T-helper 2 cell treated with Interferon-gamma antibody and Interleukin-4, amounts not matched to agents 100 ng/mL and 5 ng/mL, for 36 hours (primary cell): ENCODE measurements at places on chromosomes 3 and 15. TPM values are rescaled to one million over a fixed set of nuclear protein-coding genes. Genes with fewer than 3 reads are reported as not detected.

The DUOX2 gene
- total RNA-seq: not detected in 2 replicates

The POMGNT2 gene
- 4.0 TPM in 2 replicates for total RNA-seq

The LRTM1 gene
- not detected in 2 replicates for total RNA-seq

The SEC22A gene
- total RNA-seq: 14.9 and 18.0 TPM in 2 replicates

The CDC25A gene
- 30.7 and 30.8 TPM in 2 replicates for total RNA-seq

The RPUSD3 gene
- 50.4 and 54.1 TPM in 2 replicates for total RNA-seq

The DNAH12 gene
- total RNA-seq: 0.14 TPM in 1 of 2 replicates, not detected in the other

The SLC2A2 gene
- not detected in 2 replicates for total RNA-seq

The CLRN1 gene
- not detected in 2 replicates for total RNA-seq

The LTF gene
- not detected in 2 replicates for total RNA-seq

The SATB1 gene
- 258 and 270 TPM in 2 replicates for total RNA-seq

The TNK2 gene
- total RNA-seq: 118 and 126 TPM in 2 replicates

The PLA2G4E gene
- not detected in 2 replicates for total RNA-seq

The SNTN gene
- total RNA-seq: not detected in 2 replicates

The CLDN18 gene
- not detected in 2 replicates for total RNA-seq

The C3orf49 gene
- total RNA-seq: not detected in 2 replicates

The RAB27A gene
- total RNA-seq: 64.4 and 67.2 TPM in 2 replicates

The AHSG gene
- not detected in 2 replicates for total RNA-seq

The SLC6A1 gene
- not detected in 2 replicates for total RNA-seq

The SLC12A1 gene
- total RNA-seq: not detected in 2 replicates

The KLF15 gene
- total RNA-seq: not detected in 2 replicates

The ARPP21 gene
- not detected in 2 replicates for total RNA-seq

The DZIP1L gene
- total RNA-seq: not detected in 2 replicates

The TSEN2 gene
- 13.9 and 14.0 TPM in 2 replicates for total RNA-seq

The SCN11A gene
- total RNA-seq: 0.09 TPM in 1 of 2 replicates, not detected in the other

The EEF1AKMT4 gene
- 5.0 and 6.4 TPM in 2 replicates for total RNA-seq

The HTR3E gene
- total RNA-seq: not detected in 2 replicates

The REC114 gene
- total RNA-seq: not detected in 2 replicates

The FES gene
- 25.8 and 28.8 TPM in 2 replicates for total RNA-seq
